Activated CD4-positive, alpha-beta T cell treated with anti-CD3 and anti-CD28 coated beads for 4 hours (primary cell): ENCODE measurements at places on chromosomes 12 and 14.

DNA sequence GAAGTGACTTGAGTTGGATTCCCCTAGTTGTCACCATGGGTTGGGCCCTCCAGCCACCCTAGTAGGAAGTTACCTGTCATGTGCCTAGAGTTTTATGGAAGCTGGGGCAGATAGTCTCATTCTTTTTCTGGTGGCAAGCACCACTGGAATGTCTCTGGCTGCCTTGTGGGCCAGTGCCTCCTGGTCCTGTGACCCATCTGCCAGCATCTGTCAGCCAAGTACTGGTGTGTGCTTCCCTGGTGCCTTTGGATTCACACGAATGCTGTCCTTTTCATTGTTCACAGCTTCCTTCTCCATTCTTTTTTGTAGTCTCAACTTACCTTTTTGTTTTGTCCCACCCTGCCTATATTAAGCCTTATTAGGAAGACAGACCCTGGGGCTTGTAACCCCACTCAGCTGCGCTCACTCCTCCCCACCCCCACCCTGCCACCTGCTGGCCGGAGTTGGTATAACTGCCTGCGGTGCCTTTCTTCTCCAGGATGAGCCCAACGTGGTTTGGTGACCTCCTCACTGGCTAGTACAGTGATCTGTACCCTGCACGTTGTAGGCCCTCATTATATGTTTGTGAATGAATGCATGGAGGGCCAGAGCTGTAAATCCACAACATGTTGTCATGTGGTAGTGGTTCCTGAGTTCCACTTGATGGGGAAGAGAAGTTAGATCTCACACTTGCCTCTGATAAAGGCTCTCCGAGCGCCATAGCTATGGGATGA, 125.7 kb downstream of the TSPAN9 start:
- peak; percentile 51 for DNase-seq

GRCh38 chr12:74441872-74442271, 95.8 kb upstream of the ATXN7L3B start:
- no peak for DNase-seq

- DNase-seq: no peak
These were observed 56.3 kb downstream of the FGD4 start for GRCh38 chr12:32455607-32456071.

GRCh38 chr12:67659292-67659691, 10.7 kb downstream of the DYRK2 start:
- no peak for DNase-seq

DNA sequence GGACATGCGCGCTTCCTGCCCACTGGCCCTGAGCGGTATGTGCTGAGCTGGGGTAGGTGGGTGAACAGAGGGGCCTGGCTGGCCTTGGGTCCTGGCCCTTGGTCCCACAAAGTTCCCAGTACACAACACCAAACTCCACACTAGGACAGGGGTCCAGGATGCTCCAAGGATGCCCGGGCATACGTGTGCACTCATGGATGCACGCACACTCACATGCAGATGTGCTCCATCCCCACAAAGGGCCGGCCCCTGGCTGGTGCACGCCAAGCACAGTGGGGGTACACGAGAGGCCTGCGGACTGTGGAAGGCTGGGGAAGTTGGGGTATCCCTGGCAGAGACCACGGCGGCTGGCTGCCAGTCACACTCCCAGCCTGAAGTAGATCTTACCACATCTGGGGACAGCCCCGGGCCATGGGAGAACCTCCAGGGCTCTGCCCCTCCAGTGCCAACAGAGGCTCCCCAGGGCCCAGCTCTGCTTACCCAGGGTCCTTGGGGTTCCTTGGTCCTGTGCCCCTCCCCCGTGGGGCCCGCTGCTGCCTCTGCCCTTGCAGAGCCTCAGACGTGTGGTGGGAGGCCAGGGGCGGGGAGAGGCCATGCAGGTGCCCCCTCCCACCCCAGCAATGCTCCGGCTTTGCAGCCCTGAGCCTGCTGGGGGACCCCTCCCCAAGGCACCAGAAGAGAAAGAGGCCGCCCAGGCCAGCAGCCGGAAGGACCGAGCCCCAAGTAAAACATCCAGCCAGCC, 24.0 kb upstream of the NUDT14 start:
- DNase-seq: no peak

GRCh38 chr12:89674326-89674942, 34.2 kb downstream of the ATP2B1 start:
- no peak for DNase-seq

DNA sequence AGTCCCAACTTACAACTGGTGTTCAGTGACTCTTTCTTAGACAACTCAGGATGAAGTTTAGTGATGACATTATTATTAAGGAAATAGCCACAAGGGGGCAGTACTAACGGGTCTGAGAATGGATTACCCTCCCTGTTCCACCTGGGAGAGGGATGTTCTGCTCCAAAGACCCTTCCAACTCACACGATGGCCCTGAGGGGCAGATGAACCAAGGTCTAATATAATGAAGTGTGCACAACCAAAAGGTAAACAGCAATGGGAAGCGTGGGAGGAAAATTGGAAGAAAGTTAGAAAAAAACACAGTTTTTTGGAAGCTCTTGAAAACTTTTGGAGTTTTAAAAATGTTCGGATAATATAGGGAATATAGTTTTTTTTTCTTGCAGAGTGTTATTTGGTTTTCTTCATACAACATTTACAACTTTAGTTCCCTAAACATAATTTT, 24.0 kb downstream of the FGF6 start:
- peak; percentile 29 for DNase-seq

GRCh38 chr12:132321321-132322118, 7.9 kb downstream of the GALNT9 start:
- DNase-seq: no peak

DNA sequence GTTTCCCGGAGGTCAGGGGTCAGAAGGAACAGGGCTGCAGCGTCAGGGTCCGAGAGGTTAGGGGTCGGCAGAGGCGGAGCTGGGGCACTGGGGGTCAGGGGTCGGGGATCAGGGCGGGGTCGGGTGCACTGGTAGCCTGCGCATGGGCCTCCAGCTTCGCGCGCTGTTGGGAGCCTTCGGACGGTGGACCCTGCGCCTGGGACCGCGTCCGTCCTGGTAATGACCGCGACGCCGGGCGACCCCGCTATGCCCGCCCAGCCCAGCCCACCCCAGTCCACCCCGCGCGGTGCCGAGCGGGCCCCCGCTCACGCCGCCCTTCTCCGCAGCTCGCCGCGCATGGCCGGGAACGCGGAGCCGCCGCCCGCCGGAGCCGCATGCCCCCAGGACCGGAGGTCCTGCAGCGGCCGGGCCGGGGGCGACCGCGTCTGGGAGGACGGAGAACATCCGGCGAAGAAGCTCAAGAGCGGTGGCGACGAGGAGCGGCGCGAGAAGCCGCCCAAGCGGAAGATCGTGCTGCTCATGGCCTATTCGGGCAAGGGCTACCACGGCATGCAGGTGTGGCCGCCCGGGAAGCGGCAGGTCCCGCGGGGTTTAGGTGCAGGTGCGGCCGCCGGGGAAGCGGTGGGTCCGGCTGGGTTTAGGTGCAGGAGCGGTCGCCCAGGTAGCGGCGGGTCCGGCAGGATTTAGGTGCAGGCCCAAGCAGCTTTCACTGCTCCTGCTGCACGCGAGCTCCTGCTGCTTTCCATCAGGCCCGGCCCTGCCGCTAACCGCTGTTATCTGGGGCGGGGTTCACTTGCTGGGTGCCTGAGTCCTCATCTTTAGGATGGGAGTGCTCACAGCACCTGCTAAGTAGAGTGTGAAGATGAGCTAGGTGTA, 743 bp downstream of the PUS1 start:
- DNase-seq: peak; percentile 37

GRCh38 chr12:108563136-108563803, 874 bp downstream of the ISCU start:
- DNase-seq: peak; percentile 86

GRCh38 chr14:74478996-74479635, 14.0 kb downstream of the NPC2 start:
- DNase-seq: no peak

- DNase-seq: no peak
These were observed at the start of gene CHGA for GRCh38 chr14:92922883-92923743. Gene CHGA (plus strand): TSS chr14:92923150. CDS start chr14:92923360, 210 bp downstream.

DNA sequence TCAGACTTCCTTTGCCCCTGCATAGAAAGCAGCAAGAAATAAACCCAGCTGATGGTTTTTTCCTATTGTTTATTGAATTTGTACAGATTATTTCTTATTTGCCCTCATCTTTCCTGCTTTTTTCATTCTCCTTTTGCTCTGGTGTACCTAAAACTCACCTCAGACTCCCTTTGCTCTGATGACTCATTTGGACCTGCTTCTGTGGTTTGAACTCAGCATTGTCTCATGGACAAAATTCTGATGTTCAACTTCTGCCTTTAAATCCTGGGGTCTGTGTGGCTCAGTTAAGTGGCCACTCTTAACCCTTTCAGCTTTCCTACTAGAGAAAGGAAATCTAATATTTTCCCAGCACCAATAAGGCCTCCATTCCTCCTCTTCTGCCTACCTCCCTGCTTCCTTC, 3.5 kb upstream of the SENP1 start:
- DNase-seq: no peak

GRCh38 chr14:71062581-71063303, 155.5 kb downstream of the PCNX1 start:
- DNase-seq: no peak

DNA sequence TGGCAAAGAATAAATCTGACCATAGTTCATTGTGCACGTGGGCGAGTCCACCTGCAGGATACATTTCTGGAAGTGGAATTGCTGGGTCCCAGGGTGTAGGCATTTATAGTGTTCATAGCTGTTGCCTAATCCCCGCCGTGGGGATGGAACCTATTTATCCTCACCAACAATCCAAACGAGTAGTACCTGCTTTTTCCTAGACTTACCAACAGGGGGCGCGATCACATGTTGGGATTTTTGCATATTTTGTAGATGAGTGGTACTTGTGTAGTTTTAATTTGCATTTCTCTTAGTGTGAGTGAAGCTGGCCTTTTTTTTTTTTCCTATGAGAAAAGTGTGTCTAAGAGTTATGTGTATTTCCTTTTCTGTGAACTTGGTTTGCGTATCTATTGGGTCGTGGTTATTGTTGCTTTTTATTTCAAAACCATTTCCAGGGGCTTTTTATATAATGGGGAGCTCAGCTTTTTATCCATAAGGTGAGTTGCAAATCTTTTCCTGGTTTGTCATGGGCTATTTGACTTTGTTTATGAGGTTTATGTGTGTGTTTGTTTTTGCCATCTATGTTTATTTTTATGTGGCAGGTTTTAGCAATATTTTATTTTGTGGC, 67.2 kb downstream of the CCDC92 start:
- DNase-seq: peak; percentile 61

DNA sequence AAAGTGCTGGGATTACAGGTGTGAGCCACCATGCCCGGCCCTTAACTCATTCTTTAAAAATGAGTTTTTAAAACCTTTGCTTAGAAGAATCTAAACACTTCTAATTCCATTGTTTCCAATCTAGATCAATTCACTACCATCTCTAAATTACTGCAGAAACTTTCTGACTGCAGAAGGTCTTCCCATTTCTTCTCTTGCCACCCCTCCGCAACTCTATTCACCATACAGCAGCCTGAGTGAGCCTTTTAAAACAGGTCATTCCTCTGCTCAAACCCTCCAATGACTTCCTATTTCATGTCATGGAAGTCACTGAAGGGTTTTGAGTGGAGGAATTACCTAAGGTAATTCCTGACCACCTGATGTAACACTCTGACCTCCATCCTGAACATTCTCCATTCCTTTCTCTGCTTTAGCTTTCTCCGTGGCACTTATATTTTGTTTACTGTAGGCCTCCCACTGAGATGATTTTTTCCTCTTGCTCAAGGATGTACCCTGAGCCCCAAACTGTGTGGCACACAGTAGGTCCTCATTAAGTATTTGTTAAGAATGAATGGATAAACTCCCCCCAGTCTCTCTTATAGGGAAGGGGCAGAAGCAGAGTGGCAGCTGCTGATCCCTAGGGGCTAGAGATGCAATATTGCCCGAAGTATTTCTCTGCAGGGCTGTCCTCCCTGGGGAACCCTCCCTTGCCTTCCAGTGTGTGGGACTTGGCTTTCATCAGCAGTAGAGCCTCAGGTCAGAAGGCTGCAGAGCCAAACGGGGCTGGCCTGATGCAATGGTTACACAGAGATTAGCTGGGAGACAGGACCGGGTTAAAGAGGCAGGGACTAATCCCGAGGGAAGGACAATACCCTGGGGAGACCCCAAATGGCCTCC, 1.2 kb downstream of the DDIT3 start:
- DNase-seq: no peak

GRCh38 chr14:48035836-48036235, 360.4 kb upstream of the MDGA2 start:
- DNase-seq: no peak

DNA sequence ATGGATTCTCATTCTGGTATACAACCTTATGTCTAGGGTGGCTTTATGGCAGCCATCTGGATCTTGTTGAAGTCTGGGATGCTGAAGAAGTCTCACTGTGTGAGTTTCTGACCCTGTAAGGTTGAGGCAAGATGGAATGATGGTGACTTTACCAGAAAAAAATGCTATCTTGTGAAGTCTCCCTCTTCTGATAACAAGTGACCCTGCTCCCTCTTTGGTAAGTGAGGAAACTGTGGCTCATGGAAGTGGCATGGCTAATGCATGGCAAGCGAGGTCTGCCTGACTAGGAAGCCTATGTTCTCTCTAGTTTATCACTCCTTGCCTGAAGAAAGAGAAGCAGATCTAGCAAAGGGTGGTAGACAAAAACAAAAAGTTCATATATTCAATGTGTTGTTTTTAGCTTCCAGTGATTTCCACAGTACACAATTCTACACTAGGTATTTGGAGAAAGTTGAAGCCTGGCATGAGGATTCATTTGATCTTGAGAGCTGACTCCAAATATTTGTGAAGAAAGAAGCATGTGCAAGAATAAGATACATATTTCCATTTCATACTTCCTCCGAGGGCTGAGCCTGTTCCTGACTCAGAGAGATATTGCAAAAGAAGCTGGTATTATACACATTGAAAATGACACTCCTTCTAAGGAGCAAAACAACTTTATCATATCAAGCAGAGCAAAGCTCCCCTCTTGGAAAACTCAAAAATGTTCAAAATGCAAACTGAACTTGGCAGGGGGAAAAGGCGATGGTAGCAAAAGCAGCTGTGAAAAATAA, 63.6 kb downstream of the HELB start:
- no peak for DNase-seq

DNA sequence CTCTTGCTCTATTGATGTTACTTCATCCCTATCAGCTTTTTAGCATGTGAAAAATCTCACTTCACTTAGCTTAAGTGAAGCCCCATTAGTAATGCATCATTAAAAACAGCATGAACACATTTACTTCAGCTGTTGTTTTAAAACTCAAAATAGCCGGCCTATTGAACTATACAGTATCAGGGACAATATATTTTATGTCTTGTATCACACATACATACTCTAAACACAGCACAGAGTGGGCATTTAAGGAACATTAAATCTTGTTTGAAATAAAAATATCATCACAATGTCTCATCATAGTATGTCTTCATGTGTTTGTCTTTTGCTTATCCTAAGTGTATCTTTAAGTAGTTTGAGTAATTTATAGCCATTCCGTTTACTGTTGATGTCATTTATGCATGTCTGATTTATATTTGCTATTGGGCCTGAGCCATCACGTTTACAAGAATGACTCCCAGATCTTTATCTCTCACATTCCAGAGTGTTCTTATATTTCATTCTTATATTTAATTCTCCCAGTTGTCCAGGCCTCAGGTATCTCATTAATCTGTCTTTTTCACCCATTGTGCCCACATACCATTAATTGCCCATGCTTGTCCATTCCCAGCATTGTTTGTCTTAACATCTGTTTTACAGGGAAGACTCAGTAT, 57.5 kb downstream of the ARHGAP5 start:
- DNase-seq: no peak
